ENCODE measurements at places on chromosomes 5 and 9.

- no peak for DNase-seq
Measured at GRCh38 chr9:129891569-129891968, 56.3 kb downstream of the USP20 start.

DNA sequence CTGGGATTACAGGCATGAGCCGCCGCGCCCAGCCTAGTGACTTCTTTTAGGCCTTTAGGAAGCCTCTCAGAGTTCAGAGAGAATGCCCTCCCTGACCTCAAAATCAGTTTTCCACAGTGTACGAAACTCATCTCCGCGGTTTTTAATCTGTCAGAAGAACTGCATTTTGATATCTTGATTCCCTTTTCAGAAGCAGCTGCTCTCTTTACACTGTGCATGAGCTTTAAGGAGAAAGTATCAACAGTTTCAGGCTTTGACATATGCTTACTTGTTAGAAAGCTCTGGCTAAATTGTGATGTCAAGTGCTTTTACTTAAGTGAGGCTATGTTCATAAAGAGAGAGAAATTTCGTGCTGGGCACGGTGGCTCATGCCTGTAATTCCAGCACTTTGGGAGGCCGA, 74.6 kb downstream of the USP20 start:
- no peak for DNase-seq

DNA sequence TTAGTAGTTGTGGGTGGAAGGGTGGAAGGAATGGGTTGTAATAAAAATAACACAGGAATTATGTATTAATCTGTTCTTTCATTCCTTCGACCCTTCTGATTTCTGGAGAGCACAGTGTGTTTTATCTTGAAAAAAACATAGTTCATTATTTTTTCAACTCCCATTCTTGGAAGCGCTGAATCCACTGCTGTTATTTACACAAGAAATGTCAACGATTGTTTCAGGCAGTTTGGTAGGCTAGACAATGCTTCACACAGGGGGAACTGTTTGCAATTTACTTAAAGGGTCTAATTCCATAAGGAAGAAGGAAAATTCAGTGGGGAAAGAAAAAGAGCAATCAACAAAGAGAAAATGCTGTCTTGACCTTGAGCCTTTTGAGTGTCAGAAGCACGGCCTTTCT, 142.9 kb downstream of the TLE1 start:
- DNase-seq = no peak

- DNase-seq = no peak
Measured at GRCh38 chr9:15240927-15241326, 66.1 kb downstream of the TTC39B start.

DNA sequence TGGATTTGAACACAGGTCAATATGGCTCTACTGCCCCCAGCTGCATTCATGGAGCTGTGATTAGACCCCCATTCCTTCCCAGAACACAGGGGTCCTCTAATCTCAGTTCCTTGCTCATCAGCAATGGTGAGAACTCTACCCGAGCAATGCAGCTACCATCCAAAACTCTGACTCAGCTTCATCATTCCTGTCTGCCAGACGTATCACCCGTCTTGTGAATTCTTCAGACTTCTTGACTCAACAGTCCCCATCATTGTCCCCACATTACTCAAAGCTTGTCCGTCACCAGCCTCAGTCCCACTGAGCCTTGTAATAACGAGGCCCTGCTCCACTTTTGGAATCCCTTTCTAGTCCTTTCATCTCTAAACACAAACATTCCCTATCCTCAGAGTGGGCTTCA, 36.3 kb upstream of the STX17 start:
- no peak for DNase-seq

- DNase-seq = no peak
Measured at GRCh38 chr5:151024440-151025249, 4.3 kb downstream of the GPX3 start.
